Chondrocyte (in vitro differentiated cells): ENCODE measurements at places on chromosomes 7 and 10.

DNA sequence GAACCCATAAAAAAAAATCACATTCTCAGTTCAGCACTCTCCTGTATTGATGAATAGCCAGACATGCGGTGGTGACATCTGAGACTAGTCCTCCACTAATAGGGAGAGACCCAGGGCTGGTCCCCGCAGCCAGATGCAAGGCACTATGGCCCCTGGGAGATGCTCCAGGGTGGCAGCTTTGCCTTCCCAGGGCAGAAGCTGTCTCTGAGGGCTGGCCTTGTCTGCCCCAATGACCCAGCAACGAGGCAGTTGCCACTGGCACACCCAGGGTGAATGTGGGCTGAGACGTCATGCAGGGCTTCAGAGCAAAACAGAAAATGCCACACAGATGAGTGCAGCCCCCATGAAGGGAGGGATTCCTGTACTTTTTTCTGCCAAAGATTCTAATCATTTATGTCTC lies 50.1 kb upstream of the GDF10 start:
- DNase-seq = no peak

- no peak for DNase-seq
These were observed 38.7 kb downstream of the NPS start for GRCh38 chr10:127587668-127588365.

DNA sequence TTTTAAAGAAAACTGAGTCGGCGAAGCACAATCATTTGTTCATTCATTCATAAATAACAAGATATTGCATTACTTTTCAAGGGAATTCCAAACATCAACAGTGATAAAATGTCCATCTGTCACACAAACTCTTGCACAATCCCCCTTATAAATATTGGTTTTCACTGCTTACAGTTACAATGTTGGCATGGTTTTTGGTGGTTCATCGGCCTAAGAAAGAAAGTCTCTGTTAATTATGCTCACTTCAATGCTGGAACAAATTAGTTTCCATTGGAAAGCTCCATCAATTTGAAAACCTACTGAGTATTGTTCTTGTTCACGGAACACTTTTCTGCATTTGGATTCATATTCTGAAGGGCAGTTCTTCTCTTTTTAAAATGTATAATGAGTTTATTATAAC lies 188.5 kb downstream of the JAZF1 start:
- DNase-seq = no peak

DNA sequence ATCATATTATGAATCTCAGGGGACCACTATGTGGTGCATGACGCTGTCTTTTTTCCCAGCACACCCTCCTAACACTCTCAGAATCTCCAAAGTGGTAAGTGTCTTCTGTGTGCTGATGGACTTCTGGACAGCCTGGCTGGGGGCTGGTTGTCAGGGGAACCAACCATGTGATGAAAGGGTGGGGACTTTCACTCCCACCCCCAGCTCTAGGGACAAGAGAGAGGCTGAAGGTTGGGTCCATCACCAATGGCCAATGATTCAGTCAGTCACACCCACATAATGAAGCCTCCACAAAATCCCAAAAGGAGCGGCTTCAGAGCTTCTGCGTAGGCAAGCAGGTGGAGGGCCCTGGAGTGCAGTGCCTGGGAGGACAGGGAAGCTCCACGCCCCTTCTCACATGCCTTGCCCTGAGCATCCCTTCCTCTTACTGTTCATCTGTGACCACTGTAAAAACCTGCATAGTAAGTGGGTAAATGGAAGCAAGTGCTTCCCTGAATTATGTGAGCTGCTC lies 44.6 kb downstream of the RASGEF1A start:
- peak; percentile 38 for DNase-seq

DNA sequence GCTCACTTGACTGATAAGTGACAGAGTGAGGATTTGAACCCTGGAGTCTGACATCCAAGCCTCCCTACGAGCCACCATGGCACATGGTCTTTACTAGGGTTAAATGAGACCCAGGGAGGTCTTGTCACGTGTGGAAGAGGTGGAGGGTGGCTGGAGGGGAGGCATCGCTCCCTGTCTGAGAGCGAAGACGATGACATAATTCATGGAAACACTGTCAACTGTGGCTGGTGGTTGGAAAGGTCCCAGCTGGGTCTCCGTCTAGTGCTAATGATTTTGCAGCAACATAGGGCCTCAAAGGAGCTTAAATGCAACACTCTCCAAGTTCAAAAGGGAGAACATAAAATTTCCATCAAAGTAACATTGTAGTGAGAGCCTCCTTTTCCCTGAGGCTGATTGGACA lies 99.9 kb upstream of the BAIAP2L1 start:
- DNase-seq = no peak

DNA sequence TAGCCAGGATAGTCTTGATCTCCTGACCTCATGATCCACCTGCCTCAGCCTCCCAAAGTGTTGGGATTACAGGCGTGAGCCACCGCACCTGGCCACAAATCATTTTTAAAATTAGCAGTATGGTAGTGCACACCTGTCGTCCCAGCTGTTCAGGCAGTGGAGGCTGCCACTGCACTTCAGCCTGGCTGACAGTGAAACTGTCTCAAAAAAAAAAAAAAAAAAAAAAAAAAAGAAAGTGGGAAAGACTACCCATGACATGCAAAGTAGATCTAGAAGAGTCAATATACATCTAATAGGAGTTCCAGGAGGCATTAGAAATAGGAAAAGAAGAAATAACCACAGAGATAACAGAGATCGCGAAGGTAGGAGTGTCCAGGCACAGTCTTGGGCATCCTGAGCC lies 3.2 kb downstream of the CSGALNACT2 start:
- no peak for DNase-seq

DNA sequence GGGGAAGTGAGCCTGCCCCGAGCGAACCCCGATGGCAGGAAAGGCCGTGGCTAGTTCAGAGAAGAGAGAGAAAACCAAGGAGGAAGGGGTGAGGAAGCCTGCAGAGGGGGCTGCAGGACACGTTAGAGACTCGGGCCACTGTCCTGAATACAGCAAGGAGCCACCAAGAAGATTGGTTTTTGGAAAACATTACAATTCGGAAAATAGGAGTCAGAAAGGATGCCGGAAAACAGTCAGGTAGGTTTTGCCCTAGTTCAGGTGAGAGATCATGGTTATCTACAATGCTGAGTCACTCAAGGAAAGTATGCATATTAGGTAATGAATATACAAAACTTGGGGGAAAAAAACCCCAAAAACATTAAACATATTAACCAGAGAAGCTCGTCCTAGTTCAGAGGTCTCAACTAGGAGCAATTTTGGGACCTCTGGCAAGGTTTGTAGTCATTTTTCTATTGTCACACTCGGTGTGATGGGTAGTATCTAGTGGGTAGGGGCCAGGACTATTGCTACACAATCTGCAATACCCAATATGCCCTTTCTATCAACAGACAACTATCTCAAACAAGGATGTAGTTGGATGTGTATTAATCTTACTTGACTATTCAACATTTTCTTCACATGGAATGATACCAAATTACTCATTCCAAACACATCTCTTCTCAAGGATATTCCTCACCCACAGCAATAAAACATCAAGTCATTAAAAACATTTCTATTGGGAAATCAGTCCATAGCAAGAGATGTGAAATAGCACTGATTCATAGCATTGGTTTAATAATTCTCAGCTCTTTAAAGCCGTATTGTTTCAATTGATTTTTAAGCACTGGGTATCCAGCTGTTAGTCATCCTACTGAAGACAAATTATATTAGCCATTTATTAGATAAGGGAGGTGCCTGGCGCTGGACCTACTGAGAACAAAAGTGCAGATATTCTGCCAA lies 74.4 kb upstream of the RSU1 start:
- DNase-seq = no peak

- DNase-seq = no peak
These were observed 128.9 kb downstream of the CCDC3 start for GRCh38 chr10:12872577-12872976.

DNA sequence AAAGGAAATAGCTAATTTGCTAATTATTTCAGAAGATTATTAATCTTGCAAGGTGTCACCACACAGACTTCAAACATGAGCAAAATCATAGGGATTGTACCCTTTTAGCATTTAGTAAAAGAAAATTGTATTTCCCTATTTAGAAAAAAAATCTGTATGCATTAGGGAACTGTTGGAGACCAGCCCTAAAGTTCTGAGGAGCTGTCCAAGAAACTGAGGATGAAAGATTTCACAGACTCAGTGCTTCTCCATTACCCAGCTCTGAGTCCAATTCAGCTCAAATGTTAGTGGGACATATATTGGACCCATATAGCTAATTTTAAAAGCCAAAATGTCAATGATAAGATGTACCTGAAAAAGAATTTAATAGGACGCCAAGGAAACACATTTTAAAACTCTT lies 271.7 kb downstream of the SNX10 start:
- no peak for DNase-seq

GRCh38 chr10:127313996-127314700 lies 117.8 kb upstream of the INSYN2A start:
- no peak for DNase-seq

DNA sequence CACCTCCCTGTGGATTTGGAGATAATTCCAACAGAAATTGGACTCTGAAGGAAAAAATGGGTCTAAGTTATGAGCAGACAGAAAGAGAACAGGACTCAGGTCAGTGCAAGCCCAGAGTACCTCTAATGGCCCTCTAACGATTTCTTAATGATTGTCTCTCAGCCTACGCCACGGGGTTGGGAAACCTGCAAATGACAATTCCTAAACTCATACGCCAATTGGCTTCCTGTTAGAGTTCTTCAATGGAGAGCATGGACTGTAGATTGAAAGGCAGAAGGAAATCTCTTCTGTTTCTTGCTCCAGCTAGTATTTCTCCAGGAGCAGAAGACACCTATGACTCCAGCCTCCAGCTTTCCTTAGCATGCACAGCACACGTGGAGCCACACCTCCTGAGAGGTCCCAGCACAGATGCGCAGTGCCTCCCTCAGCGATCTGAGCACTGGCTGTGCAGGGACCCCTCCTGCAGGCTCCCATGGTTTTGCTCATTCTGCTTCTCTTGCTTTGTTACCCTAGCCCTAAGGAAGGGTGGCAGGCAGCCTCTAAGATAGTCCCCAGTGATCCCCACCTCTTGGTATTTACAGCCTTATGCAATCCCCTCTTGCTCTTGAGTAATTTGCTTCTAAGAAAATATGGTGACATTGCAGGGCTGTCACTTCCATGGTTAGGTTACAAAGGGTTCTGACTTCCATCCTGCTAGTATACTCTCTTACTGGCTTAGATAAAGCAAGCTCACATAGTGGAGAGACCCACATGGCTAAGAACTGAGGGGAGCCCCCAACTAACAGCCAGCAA lies 30.1 kb downstream of the DENND11 start:
- no peak for DNase-seq

GRCh38 chr10:17599089-17599488 lies 18.1 kb downstream of the HACD1 start:
- DNase-seq = no peak

GRCh38 chr7:126803060-126803665 lies 449.6 kb downstream of the GRM8 start:
- no peak for DNase-seq

GRCh38 chr7:73865738-73866445 lies 4.9 kb downstream of the TMEM270 start:
- no peak for DNase-seq

DNA sequence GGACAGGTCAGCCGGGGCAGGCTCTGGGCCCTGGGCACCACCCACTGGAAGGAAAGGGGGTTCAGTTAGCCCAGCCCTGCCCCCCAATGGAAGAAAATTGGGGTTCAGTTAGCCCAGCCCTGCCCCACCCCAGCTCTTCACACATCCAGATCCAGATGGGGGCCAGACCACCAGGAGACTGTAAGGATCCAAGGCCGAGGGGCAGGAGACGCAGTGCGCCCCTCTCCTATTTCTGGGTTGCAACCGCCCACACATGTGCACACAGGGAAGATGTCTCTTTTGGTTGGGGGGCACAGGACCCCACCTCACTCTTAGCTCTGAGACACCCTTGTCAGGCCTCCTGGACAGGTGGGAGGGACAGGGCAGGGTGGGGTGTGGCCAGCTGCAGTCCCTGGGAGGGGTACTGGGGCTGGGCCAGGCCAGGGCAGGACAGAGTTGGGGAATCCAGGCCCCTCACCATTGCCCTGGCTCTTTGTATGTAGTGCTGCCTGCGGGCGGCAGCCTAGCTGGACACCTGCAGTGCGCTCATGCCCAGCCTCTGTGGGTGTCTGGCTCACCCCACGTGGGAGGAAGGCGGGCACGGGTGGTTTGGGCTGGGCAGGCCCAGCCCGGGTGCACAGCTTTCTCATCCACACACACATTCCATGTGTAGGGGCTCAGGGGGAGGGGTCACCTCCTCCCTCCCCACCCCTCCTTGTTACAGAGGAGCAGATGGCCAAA lies 141.2 kb downstream of the LHPP start:
- peak; percentile 80 for DNase-seq

DNA sequence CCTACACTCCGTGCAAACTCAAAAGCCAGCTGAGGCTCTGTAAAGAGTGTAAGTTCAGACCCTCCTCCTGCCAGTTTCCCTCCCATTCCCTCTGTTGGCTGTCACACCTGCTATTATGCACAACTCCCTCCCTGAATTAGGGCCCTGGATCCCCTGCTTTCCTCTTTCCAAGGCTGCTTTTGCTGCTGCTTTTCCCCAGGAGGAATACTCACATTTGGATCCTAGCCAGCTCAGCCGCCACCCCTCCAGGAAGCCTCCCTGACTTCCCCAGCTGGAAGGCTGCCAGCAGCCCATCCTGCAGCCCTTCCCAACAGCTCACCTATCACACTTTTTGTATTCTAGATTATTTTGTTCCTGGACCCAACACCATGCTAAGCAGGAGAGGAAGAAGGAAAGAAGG lies 40.9 kb upstream of the WDR11 start:
- no peak for DNase-seq

GRCh38 chr10:62162261-62162981 lies 106.2 kb downstream of the RTKN2 start:
- no peak for DNase-seq

- DNase-seq = no peak
These were observed 84.9 kb upstream of the ADRB1 start for GRCh38 chr10:113958631-113959382.

DNA sequence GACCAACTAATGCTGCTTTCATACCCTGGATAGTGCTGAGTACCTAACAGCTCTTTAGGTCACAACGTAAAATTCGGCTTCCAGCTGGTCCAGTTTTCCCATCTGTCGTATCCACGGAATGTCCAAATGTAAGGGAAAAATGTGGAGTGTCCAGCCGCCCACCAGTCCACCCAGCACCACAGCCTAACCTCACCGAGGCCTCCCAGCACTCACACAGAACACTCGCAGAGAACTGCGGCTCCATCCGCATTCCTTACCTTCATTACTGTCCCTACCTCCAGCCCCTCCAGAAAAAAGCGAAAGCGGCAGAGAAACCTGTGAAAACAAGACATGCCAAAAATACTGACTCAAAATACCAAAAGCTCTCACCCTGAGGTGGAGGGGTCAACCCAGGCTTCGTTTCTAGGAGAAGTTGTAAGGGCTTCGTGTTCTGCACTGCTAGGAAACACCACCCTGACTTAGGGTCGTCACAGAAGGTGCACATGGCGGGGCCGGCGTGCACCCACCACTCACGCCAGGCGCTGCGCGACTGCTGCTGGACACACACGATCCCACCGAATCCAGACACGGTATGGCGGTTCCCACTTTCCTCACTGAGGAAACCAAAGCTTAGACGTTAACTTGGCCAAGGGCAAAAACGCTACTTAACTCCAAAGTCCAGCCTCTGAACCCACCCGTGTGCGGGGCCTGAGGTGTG lies 73.9 kb downstream of the AMZ1 start:
- no peak for DNase-seq
